ENCODE measurements at places on chromosomes 1 and 21.

- DNase-seq = no peak
Measured at GRCh38 chr1:30764396-30764795, 6.8 kb upstream of the LAPTM5 start.

DNA sequence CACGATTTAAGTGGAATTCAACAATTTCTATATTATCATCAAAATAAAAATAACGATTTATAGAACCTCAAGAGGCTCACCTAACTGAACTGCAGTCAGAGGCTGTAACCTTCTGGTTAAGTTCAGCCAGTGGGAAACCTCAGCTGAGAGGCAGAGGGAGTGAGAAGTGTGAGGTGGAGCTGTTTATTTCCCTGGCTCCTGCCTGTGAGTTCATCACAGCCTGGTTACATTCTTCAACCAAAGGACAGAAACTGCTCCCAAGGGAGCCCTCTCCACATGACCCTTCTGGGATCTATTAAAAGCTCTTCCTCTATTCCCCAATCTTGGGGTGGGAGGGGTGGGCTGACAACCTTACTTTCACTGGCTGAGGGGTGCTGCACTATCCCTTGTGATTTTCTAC lies 22.2 kb downstream of the DYNLT5 start:
- no peak for DNase-seq

DNA sequence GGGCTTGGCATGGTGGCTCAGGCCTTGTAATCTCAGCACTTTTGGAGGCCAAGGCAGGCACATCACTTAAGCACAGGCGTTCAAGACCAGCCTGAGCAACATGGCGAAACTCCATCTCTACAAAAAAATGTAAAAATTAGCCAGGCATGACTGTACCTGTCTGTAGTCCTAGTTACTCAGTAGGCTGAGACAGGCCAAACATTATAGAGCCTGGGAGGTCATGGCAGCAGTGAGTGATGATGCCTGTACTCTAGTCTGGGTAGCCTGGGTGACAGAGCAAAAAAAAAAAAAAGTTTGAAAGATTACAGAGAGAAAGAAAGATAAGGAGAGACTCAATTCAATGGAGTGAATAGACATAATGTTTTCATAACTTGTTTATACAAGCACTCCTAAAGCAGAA lies 556.5 kb upstream of the BRINP3 start:
- no peak for DNase-seq

- no peak for DNase-seq
Measured at GRCh38 chr1:53541761-53542550, 82.8 kb downstream of the DMRTB1 start.

GRCh38 chr1:245260110-245260882 lies 105.5 kb downstream of the KIF26B start:
- no peak for DNase-seq

- no peak for DNase-seq
Measured at GRCh38 chr21:32340863-32341848, 42.5 kb downstream of the MRAP start.

DNA sequence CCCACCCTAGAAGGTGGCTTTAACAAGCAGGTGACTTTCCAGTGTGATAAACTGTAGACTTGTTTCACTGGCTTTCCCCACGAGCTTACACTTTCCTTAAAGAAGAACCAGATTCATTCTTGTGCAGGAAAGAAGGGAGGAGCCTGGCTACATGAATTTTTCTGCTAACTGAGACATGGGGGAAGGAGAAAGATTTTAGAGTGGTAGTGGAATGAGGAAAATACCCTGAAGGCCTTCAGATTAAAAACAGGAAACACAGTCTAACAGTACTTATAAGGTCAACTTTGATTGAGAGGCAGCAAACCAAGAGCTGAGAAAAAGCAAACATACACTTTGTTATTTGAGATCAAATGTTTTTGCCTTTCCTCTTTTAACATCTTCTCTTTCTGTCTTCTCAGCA lies 640.9 kb upstream of the PLXNA2 start:
- DNase-seq = no peak

DNA sequence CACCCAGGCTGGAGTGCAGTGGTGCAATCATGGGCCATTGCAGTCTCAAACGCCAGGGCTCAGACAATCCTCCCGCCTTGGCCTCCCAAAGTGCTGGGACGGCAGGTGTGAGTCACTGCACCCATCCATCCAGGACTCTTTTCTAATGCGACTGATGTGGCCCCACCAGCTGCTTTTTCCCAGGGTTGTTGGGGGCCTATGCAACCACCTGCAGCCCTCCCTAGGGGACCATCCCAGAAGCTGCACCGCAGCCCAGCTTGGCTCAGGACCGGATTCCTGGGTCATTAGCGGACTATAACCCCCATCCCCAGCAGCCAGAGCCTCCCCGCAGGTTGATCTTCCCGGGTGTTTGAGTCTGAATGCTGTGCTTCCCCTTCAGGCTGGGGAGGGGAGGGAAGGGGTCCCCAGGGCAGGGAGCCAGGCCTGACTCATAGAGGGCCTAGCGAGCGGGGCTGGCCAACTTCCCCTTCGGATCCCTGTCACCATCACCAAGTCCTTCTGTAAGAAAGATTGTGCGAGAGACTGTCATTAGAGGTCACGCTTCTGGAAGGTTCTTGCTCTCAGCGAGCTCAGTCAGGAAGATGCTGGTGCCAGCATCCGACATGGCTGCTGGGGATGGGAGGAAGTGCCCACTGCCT lies 108.7 kb upstream of the ACTRT2 start:
- DNase-seq = no peak
